Prostate gland (tissue), 2 donors: ENCODE measurements at places on chromosomes 1 and 21. TPM values are rescaled to one million over a fixed set of nuclear protein-coding genes. Genes with fewer than 3 reads are reported as not detected.

DNA sequence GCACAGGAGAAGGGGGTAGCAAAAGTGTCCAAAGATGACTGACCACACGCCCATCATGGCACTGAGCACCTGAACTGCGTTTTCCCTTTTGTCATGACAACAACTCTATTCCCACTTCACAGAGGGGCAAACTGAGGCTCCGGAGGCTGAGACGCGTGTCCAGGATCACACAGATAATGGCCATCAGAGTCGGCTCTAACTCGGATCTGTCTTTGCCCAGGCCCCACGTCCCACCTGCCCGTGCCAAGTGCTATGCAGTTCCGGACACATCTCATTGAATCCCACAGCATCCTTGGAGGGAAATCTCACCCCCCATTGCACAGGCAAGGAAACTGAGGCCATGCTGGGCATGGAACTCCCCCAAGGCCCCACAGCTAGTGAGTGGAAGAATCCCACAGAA, 62.1 kb downstream of the MATN1 start:
- DNase-seq, result no peak
- no peak overlapping the region for H3K27ac ChIP-seq
- no peaks in the 10 kb centered on the region for H3K4me1 ChIP-seq
- no peaks in the 10 kb centered on the region for H3K36me3 ChIP-seq
- no peaks in the 10 kb centered on the region for H3K27me3 ChIP-seq
- no peak overlapping the region for H3K4me3 ChIP-seq

DNA sequence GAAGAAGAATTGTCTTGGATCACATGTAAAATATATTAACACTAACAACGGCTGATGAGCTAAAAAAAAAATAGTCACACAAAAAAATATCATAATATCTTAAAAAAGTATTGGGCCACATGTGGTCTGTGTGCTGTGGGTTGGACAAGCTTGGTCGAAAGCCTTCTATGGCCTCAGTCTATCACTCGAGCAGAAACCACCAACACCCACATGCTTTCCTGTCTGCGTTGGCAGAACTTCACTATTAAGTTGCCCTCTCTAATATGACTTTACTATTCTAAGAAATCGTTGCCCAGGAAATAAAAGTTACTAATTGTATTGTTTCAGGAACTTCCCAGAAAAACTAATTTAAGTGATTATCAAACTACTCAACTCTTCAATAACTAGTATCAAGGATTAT, 28.2 kb upstream of the ETS2 start:
- no peaks in the 10 kb centered on the region for H3K36me3 ChIP-seq
- H3K27me3 ChIP-seq, result no peaks in the 10 kb centered on the region
- DNase-seq, result no peak
- H3K4me1 ChIP-seq, result no peaks in the 10 kb centered on the region

DNA sequence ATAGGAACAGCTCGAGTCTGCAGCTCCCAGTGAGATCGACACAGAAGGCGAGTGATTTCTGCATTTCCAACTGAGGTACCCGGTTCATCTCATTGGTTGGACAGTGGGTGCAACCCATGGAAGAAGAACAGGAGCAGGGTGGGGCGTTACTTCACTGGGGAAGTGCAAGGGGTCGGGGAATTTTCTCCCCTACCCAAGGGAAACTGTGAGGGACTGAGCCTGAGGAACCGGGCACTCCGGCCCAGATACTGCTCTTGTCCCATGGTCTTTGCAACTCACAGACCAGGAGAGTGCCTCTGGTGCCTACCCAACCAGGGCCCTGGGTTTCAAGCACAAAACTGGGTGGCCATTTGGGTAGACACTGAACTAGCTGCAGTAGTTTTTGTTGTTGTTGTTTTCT, 307.1 kb downstream of the AMY1C start:
- no peaks in the 10 kb centered on the region for H3K4me1 ChIP-seq
- no peaks in the 10 kb centered on the region for H3K36me3 ChIP-seq
- no peaks in the 10 kb centered on the region for H3K27me3 ChIP-seq
- DNase-seq, result no peak

TNFSF4 gene
- 14.7 TPM for total RNA-seq

DNA sequence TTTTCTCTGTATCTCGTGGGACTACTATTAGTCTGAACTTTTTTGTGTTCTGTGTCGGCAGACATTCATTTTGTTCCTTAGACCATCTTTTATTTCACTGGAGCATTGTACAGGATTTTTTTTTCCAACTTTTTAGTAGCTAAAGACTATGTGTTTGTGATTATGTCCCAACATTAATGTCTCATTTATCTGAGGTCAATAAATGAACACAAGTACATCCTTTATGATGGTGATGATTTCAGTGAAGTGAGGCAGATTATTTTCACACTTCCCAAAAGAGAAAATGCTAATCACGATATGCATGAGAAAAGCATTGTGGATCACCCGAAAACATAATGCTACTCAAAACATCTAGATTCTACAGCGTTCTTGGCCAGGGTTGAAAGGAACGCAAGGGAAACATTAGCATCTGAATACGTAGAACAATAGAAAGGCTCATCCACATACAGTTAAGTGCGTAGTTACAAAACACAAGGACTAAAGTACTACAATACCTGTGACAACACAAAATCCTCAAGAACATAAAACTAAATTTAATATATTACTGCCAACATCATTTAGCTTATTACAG, 981.7 kb upstream of the NCAM2 start:
- H3K27me3 ChIP-seq, result no peaks in the 10 kb centered on the region
- no peak overlapping the region for H3K4me3 ChIP-seq
- DNase-seq, result no peak
- no peak overlapping the region for H3K27ac ChIP-seq

DNA sequence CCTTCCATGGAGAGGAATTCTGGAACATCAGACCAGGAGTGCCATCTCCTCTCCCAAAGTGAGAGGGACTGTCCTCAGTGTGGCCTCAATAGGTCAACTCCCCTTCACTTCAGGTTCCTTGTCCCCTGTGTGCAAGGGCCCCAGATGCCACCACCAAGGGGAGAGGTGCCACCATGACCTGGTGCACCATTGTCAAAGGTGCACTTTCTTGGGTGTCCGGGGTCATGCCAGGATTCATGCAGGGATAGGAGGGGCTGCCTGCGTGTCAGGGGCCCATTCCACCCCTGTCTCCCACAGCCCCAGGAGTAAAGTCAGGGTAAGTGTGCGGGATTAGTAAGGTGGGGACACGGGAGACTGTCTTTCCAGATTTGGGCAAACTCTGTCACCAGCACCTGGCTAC, 21.4 kb upstream of the EPHA2 start:
- H3K36me3 ChIP-seq, result no peaks in the 10 kb centered on the region
- DNase-seq, result no peak
- no peak overlapping the region for H3K4me3 ChIP-seq
- H3K27me3 ChIP-seq, result no peaks in the 10 kb centered on the region
- peaks cover 32% of the 10 kb centered on the region for H3K4me1 ChIP-seq

DNA sequence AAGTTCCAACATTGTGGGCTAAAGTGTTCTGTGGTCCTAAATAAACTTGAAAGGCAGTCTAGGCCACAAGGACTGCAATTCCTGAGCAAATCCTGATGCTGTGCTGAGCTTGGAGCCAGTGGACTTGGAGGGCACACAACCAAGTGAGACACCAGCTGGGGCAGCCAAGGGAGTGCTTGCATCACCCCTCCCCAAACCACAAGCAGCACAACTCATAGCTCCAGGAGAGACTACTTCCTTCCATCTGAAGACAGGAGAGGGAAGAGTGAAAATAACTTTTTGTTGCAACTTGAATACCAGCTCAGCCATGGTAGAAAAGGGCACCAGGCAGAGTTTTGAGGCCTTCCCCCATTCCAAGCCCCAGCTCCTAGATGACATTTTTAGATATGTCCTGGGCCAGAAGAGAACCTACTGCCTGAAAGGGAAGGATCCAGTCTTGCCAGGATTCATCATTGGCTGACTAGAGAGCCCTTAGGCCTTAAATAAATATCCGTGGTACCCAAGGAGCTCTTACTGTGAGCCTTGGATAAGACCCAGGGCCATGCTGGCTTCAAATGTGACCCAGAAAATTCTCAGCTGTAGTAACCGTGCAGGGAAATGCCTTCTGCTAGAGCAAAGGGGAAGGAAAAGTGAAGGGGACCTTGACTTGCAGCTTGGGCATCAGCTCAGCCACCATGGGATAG, 35.4 kb upstream of the LRRC8B start:
- no peak overlapping the region for H3K4me3 ChIP-seq
- no peaks in the 10 kb centered on the region for H3K4me1 ChIP-seq
- no peak overlapping the region for H3K27ac ChIP-seq
- no peaks in the 10 kb centered on the region for H3K27me3 ChIP-seq
- H3K36me3 ChIP-seq, result no peaks in the 10 kb centered on the region
- DNase-seq, result no peak

- no peak for DNase-seq
- H3K36me3 ChIP-seq, result no peaks in the 10 kb centered on the region
- H3K27ac ChIP-seq, result peak overlapping the region; percentile 95
- no peaks in the 10 kb centered on the region for H3K27me3 ChIP-seq
- peak overlapping the region; percentile 90 for H3K4me3 ChIP-seq
Observed at GRCh38 chr21:41166884-41167283, 1.1 kb upstream of the BACE2 start.

- no peak overlapping the region for H3K4me3 ChIP-seq
- H3K4me1 ChIP-seq, result peaks cover 3% of the 10 kb centered on the region
- H3K36me3 ChIP-seq, result no peaks in the 10 kb centered on the region
- H3K27ac ChIP-seq, result peak overlapping the region; percentile 50
- H3K27me3 ChIP-seq, result no peaks in the 10 kb centered on the region
- DNase-seq, result no peak
Observed at GRCh38 chr1:6801199-6801598, 15.9 kb downstream of the CAMTA1 start.

GRCh38 chr1:80540596-80540995, 1260.1 kb upstream of the ADGRL2 start:
- no peak for DNase-seq
- no peak overlapping the region for H3K27ac ChIP-seq
- H3K4me1 ChIP-seq, result no peaks in the 10 kb centered on the region
- no peaks in the 10 kb centered on the region for H3K36me3 ChIP-seq
- H3K27me3 ChIP-seq, result no peaks in the 10 kb centered on the region

PSMA5 gene
- total RNA-seq, result 24.6 TPM

- peak; percentile 88 for DNase-seq
- H3K27ac ChIP-seq, result peak overlapping the region; percentile 25
- no peaks in the 10 kb centered on the region for H3K27me3 ChIP-seq
- no peak overlapping the region for H3K4me3 ChIP-seq
Observed at GRCh38 chr1:205319081-205320018, 2.2 kb downstream of the NUAK2 start.

MCOLN2 gene
- 6.8 TPM for total RNA-seq

LYPD8 gene
- not detected for total RNA-seq

TMEM54 gene
- total RNA-seq, result 239 TPM

GNG5 gene
- total RNA-seq, result 116 TPM

- peak within 1 kb of the TSS; percentile 95 for H3K27ac ChIP-seq
- DNase-seq, result peak; percentile 89
- no peaks in the 10 kb centered on the region for H3K36me3 ChIP-seq
- H3K27me3 ChIP-seq, result no peaks in the 10 kb centered on the region
- H3K4me1 ChIP-seq, result no peaks in the 10 kb centered on the region
Observed at GRCh38 chr1:56578963-56579875, at the start of gene PLPP3. Gene PLPP3 (minus strand): TSS chr1:56579563. CDS start chr1:56579016, 547 bp downstream.

DNA sequence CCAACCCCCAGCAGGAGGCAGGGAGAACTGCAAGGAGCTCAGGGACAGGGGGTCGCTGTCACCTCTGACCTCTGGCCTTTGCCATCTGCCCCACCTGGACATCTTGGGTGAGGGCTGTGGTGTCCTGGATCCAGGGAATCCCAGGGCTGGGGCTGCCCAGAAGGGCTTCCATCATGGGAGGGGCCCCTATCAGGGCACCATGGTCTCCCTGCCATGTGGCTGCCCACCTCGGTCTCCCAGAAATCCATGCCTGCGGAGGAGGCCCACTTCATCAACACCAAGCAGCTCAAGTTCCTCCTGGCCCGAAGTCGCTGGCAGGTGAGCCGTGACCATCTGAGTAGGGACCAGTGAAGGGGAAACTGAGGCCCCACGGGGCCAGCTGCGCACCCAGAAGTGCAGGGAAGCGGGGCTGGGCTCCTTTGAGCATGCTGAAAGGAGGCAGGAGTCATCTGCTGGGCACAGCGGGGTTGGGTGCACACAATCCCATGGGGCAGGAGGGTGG, 36.1 kb downstream of the TRIM11 start:
- no peak overlapping the region for H3K27ac ChIP-seq
- no peaks in the 10 kb centered on the region for H3K4me1 ChIP-seq
- DNase-seq, result no peak
- H3K4me3 ChIP-seq, result no peak overlapping the region
- no peaks in the 10 kb centered on the region for H3K36me3 ChIP-seq
- H3K27me3 ChIP-seq, result peaks cover 3% of the 10 kb centered on the region

DNA sequence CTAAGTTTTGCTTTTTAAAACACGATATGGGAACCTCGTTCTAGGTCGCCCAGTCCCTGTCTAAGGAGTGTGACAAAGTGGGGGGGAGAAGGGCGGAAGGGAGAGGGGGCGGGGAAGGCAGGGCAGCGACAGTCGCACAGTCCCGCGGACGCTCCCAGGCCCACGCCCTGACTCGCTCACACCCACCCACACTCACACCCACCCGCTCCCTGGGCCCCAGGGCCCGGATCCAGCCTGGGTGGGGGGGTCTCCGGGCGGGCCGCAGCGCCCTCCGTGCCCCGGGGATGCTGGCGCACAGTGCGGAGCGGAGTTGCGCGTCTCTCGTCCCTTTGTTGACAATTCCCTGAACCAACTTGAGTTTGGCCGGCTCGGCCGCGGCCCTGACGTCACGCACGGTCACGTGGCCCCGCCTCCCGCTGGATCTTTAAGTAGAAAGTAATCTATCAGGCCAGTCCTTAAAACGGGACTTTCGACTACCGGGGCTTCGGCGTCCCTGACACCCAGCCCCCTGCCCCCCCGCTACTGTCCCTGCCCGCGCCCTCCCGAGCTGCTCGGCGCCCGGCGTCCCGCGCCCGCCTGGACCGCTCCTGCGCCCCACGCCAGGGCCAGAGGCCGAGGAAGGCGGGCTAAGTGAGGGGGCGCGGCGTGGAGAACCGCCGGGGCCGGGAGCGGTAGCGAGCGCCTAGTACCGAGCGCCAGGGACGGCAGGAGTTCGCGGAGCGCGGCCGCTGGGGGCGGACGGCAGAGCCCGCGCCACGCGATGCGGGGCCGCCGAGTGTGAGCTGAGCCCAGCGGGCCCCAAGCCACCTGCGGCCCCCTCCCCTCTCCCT, at the start of gene FOXD3:
TSS of gene FOXD3 (plus strand) at position 454 of the 830 bp plus-strand sequence. CDS start 492 bp downstream, outside the sequence.
- H3K36me3 ChIP-seq, result no peaks in the 10 kb centered on the region
- peaks cover 9% of the 10 kb centered on the region for H3K4me1 ChIP-seq
- peak; percentile 53 for DNase-seq
- H3K27me3 ChIP-seq, result peaks cover 78% of the 10 kb centered on the region
- peak within 1 kb of the TSS; percentile 32 for H3K4me3 ChIP-seq
- H3K27ac ChIP-seq, result no peak within 1 kb of the TSS

GRCh38 chr1:61293986-61294504, 211.7 kb downstream of the NFIA start:
- no peak overlapping the region for H3K4me3 ChIP-seq
- H3K4me1 ChIP-seq, result no peaks in the 10 kb centered on the region
- H3K27ac ChIP-seq, result no peak overlapping the region
- no peaks in the 10 kb centered on the region for H3K27me3 ChIP-seq
- no peaks in the 10 kb centered on the region for H3K36me3 ChIP-seq
- no peak for DNase-seq
